ENCODE measurements at places on chromosomes 2 and 18. TPM values are rescaled to one million over a fixed set of nuclear protein-coding genes. Genes with fewer than 3 reads are reported as not detected.
A peak's percentile ranks its signal among the peaks of the same experiment; 100 is the strongest.

The EPB41L3 gene
- total RNA-seq, result 0.73 TPM

The RFTN2 gene
- total RNA-seq, result not detected

The PTH2R gene
- not detected for total RNA-seq

The MYL1 gene
- not detected for total RNA-seq

The ALK gene
- total RNA-seq, result not detected

The PLCL1 gene
- total RNA-seq, result 1.2 TPM

The ADAM23 gene
- total RNA-seq, result 0.98 TPM

The CIAO1 gene
- total RNA-seq, result 67.4 TPM

The INPP5D gene
- 157 TPM for total RNA-seq

The IKZF2 gene
- total RNA-seq, result 6.0 TPM

DNA sequence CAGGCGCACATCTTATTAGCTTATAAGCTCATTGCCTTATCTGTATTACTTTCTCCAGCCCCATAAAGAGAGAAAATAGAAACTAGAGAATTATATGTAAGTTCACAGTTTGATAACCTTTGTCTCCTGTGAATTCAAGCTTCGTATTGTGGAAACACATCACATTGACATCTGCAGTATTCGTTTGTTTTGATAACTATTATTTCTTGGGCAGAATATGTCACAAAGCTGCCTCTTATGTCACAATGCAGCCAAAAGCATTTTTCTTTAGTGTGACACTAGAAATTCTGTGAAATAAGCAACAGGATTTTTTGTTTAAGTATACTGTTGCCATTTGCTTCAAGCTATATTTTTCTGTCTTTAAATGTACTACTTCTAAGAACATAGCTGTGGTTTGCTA is 221.5 kb downstream of the DOK6 start:
- no peak overlapping the region for H3K27ac ChIP-seq
- no peaks in the 10 kb centered on the region for H3K4me1 ChIP-seq
- no peak overlapping the region for H3K4me3 ChIP-seq
- H3K36me3 ChIP-seq, result no peaks in the 10 kb centered on the region
- H3K27me3 ChIP-seq, result no peaks in the 10 kb centered on the region

GRCh38 chr2:28185891-28186290 is 206.8 kb upstream of the FOSL2 start:
- no peak overlapping the region for H3K27ac ChIP-seq
- H3K36me3 ChIP-seq, result peaks cover 7% of the 10 kb centered on the region
- no peaks in the 10 kb centered on the region for H3K27me3 ChIP-seq
- DNase-seq, result no peak
- H3K4me1 ChIP-seq, result no peaks in the 10 kb centered on the region
- H3K4me3 ChIP-seq, result no peak overlapping the region

- no peak overlapping the region for H3K4me3 ChIP-seq
- DNase-seq, result no peak
- no peaks in the 10 kb centered on the region for H3K4me1 ChIP-seq
- peaks cover 33% of the 10 kb centered on the region for H3K27me3 ChIP-seq
- H3K27ac ChIP-seq, result no peak overlapping the region
Observed at GRCh38 chr2:120590841-120591240, 144.8 kb upstream of the GLI2 start.

DNA sequence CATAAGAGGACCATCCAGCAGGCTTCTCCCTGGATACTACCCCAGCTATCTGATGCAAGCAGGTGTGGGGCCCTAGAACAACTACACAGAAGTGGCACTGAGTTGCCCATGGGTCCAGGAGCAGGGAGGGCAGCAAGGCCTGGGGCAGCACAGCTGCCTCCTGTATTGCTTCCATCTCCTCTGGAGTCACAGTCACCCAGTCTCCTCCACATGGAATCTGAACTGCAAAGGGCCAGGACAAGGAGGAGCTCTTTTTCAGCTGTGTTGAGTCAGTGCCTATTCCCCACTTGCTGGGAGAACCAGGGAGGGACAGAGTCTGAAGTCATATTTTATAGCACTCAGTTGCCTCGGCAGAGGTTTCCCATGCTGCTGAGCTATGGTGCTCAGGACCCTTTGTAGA is 67.9 kb upstream of the ALPP start:
- no peak for DNase-seq
- H3K4me1 ChIP-seq, result peaks cover 58% of the 10 kb centered on the region
- peaks cover 28% of the 10 kb centered on the region for H3K36me3 ChIP-seq
- H3K27me3 ChIP-seq, result no peaks in the 10 kb centered on the region

DNA sequence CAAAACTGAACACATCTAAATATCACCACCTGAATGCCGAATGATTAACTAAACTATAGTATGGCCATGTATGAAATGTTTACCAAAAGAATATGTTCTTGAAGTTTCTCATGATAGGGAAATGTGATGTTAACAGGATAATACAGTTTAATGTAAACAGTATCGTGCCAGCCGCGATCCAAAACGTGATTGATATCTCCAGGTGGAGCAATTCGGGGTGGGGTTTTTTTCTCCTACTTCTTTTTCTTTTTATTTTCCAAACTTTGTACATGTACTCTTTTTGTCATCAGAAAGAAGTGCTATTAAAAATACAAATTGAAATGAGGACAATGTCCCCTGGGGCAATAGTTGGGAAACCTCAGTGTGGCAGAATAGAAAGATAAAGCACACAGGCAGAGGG is 4.0 kb upstream of the BIN1 start:
- H3K4me3 ChIP-seq, result no peak overlapping the region
- no peak for DNase-seq

GRCh38 chr18:48569139-48569914 is 30.5 kb downstream of the CTIF start:
- no peaks in the 10 kb centered on the region for H3K36me3 ChIP-seq
- no peak overlapping the region for H3K27ac ChIP-seq
- H3K4me3 ChIP-seq, result no peak overlapping the region
- H3K27me3 ChIP-seq, result no peaks in the 10 kb centered on the region
- peaks cover 2% of the 10 kb centered on the region for H3K4me1 ChIP-seq
- no peak for DNase-seq

GRCh38 chr2:36270758-36271157 is 84.8 kb upstream of the CRIM1 start:
- no peak overlapping the region for H3K4me3 ChIP-seq
- H3K27me3 ChIP-seq, result peaks cover 9% of the 10 kb centered on the region
- no peak overlapping the region for H3K27ac ChIP-seq

DNA sequence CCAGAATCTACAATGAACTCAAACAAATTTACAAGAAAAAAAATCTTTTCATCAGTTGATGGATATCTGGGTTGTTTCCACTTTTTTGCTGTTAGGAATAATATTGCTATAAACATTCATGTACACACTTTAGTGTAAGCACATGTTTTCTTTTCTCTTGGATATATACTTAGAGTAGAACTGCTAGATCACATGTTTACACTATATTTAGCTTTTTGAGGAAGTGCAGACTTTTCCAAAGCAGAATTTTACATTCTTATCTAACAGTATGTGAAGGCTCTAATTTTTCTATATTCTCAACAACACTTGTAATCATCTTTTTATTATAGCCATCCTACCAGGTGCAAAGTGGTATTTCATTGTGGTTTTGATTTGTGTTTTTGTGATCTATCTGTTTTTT is 103.6 kb upstream of the RMP24 start:
- no peaks in the 10 kb centered on the region for H3K4me1 ChIP-seq
- no peaks in the 10 kb centered on the region for H3K27me3 ChIP-seq
- DNase-seq, result no peak
- H3K27ac ChIP-seq, result no peak overlapping the region

DNA sequence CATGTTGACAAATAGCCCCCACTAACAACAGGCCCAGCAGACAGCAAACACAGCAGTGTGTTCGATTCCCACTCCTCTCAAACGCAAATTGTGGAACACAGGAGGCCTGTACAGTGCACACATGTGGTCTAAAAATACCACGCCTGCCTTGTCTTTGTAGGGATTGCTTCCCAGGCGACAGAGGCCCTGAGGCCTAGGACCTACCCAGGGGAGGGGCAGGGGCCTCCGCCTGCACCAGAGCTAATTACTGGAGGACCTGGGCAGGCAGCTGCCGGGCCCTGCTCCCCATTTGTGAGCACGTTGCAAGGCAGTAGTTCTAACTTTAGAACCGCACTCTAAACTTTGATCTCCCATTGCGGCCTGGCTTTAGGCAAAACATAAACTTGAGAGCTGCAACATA is 316.0 kb downstream of the TXNL1 start:
- DNase-seq, result no peak
- H3K27me3 ChIP-seq, result no peaks in the 10 kb centered on the region
- no peaks in the 10 kb centered on the region for H3K4me1 ChIP-seq
- H3K27ac ChIP-seq, result no peak overlapping the region

GRCh38 chr2:23377771-23378170 is 7.2 kb upstream of the KLHL29 start:
- DNase-seq, result no peak
- H3K4me3 ChIP-seq, result no peak overlapping the region
- H3K27me3 ChIP-seq, result peaks cover 54% of the 10 kb centered on the region

DNA sequence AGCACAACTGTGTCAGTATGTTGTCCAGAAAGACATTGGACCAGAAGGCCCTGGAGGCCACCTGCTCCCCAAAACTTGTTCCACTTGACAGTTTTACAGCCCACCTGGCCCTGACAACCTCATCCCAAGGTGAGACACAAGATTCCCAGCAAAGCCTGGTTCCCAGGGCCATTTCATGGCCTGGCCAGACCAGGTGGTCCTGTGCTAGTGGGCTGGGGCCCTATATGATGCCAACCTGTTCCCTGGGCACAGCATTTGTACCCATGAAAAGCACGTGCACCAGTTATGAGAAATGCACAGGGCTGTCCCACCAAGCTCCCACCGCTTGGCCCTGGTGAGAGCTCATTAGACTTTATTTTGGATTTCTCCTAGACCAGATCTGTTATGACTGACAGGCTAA is 6.0 kb upstream of the SP140L start:
- H3K4me1 ChIP-seq, result peaks cover 78% of the 10 kb centered on the region
- peaks cover 48% of the 10 kb centered on the region for H3K36me3 ChIP-seq
- peak; percentile 11 for DNase-seq
- no peak overlapping the region for H3K4me3 ChIP-seq
- no peaks in the 10 kb centered on the region for H3K27me3 ChIP-seq

- no peaks in the 10 kb centered on the region for H3K4me1 ChIP-seq
- no peaks in the 10 kb centered on the region for H3K36me3 ChIP-seq
- no peak overlapping the region for H3K27ac ChIP-seq
- no peak overlapping the region for H3K4me3 ChIP-seq
- no peak for DNase-seq
- H3K27me3 ChIP-seq, result peaks cover 32% of the 10 kb centered on the region
Observed at GRCh38 chr18:37525262-37525585, 40.4 kb downstream of the CELF4 start.

DNA sequence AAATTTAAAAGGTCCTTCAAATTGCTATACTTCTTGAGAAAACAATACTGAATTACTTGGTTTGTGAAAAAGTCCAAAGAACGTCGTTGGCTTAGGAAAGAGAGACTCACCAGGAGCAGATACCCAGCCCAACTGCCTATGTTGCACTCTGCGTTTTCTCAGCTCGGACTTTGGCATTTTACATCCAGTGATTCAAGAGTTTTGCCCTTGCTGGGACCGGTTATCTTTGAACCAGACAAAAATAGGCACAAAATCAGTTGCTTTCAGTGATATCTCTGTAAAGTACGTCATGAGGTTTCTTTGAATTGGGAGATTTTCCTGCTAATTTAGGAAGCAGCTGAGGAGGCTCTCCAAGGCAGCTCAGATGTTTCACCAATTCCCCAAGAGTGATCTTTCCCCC is 29.3 kb downstream of the FHOD3 start:
- H3K36me3 ChIP-seq, result no peaks in the 10 kb centered on the region
- no peak overlapping the region for H3K27ac ChIP-seq

- DNase-seq, result no peak
- H3K4me3 ChIP-seq, result no peak overlapping the region
- peaks cover 21% of the 10 kb centered on the region for H3K36me3 ChIP-seq
Observed at GRCh38 chr2:25421289-25421688, 79.6 kb upstream of the DNMT3A start.

DNA sequence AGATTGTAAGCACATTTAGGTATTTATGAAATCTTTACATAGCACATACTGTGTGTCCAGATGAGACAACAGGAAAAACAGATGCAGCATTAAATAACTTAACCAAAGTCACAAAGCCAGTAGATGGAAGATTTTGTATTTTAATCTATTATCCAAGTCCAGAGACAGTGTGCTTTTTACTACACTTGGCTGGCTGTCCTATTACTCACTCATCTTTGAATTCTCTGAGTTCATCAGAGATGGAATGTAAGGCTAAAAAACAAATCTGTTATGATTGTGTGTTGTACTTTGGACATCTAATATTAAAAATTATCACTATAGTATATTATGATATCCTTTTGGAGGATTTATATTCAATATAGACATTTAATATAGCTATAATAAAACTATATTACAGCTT is 1189.4 kb downstream of the DSC3 start:
- no peaks in the 10 kb centered on the region for H3K4me1 ChIP-seq
- H3K27me3 ChIP-seq, result no peaks in the 10 kb centered on the region
- no peak overlapping the region for H3K4me3 ChIP-seq
- no peak overlapping the region for H3K27ac ChIP-seq
- no peaks in the 10 kb centered on the region for H3K36me3 ChIP-seq

- H3K27ac ChIP-seq, result no peak overlapping the region
- DNase-seq, result no peak
- no peaks in the 10 kb centered on the region for H3K4me1 ChIP-seq
Observed at GRCh38 chr2:22290302-22290701, 1094.7 kb upstream of the KLHL29 start.

- H3K27me3 ChIP-seq, result peaks cover 3% of the 10 kb centered on the region
- no peaks in the 10 kb centered on the region for H3K4me1 ChIP-seq
- no peaks in the 10 kb centered on the region for H3K36me3 ChIP-seq
- no peak overlapping the region for H3K27ac ChIP-seq
- DNase-seq, result no peak
Observed at GRCh38 chr2:66587216-66587615, 152.3 kb downstream of the MEIS1 start.

- no peaks in the 10 kb centered on the region for H3K4me1 ChIP-seq
- no peak overlapping the region for H3K27ac ChIP-seq
- DNase-seq, result no peak
- no peaks in the 10 kb centered on the region for H3K27me3 ChIP-seq
- no peak overlapping the region for H3K4me3 ChIP-seq
Observed at GRCh38 chr2:150732491-150732890, 245.0 kb upstream of the RND3 start.

GRCh38 chr2:232523402-232523681 is 2.6 kb upstream of the CHRND start:
- H3K27me3 ChIP-seq, result peaks cover 32% of the 10 kb centered on the region
- DNase-seq, result no peak
- no peak overlapping the region for H3K27ac ChIP-seq
- no peaks in the 10 kb centered on the region for H3K36me3 ChIP-seq

GRCh38 chr2:41320491-41320890 is 727.3 kb upstream of the PKDCC start:
- H3K27me3 ChIP-seq, result no peaks in the 10 kb centered on the region
- H3K4me1 ChIP-seq, result no peaks in the 10 kb centered on the region
- no peaks in the 10 kb centered on the region for H3K36me3 ChIP-seq
- no peak overlapping the region for H3K27ac ChIP-seq
- DNase-seq, result no peak
- no peak overlapping the region for H3K4me3 ChIP-seq

- H3K27me3 ChIP-seq, result no peaks in the 10 kb centered on the region
- H3K36me3 ChIP-seq, result peaks cover 58% of the 10 kb centered on the region
- no peak for DNase-seq
- peaks cover 17% of the 10 kb centered on the region for H3K4me1 ChIP-seq
- no peak overlapping the region for H3K4me3 ChIP-seq
- no peak overlapping the region for H3K27ac ChIP-seq
Observed at GRCh38 chr2:61354543-61355197, 116.2 kb downstream of the USP34 start.

Data from activated CD4-positive, alpha-beta memory T cell treated with anti-CD3 and anti-CD28 coated beads, Interleukin-2, amount 10 ng/mL, durations not matched to agents 7 days and 5 days (primary cell).